ENCODE measurements at places on chromosomes 13 and 19.

- peak; percentile 69 for DNase-seq
Observed at GRCh38 chr19:5665781-5666513, 14.4 kb downstream of the MICOS13 start.

DNA sequence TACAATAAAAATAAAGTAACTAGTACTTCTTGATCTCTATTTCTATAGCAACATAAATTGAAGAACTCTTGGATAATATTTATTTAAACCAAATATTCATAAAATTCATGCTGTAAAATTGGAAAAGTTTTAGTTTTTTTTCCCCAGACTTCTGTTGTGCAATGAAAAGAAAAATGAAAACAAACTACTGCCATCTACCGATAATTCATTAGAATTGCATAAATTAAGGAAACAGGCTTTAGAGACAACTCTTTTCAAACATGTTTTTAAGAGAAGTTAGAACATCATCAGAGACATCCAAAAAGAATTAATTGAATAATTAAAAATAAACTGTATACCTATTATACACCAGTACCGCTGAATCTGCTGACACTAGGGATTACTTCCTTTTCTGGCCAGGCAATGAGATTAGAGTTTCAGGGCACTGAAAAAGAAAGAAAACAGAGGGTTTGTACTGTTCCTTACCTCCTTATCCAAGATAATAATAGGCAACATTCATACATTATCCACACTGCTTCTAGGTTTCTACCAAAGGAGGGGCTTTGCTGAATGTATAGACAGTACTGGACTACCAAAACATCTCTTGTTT is 4.9 kb downstream of the CCDC122 start:
- DNase-seq = peak; percentile 17

GRCh38 chr19:16814526-16815100 is 14.6 kb upstream of the SIN3B start:
- peak; percentile 35 for DNase-seq

- no peak for DNase-seq
Observed at GRCh38 chr13:102400675-102401145, 1.1 kb downstream of the FGF14 start.

DNA sequence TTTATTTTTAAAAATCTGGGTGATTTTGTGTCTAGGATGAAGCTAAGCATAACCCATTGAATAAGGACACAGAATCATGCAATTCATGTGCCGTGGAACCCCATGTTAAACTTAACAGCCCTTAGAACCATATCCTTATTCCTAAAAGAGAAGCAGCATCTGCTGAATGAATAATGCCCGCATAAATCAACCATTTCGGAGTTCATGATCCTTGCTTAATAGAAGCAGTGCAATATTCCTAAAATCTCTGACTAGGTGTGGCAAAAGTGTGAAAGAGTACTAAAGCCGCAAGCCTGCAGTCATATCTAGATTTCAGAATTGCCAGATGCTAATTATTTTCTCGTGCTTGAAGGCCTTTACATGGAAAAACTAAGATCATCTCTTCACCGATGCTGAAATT is 33.6 kb upstream of the ARGLU1 start:
- no peak for DNase-seq

- DNase-seq = no peak
Observed at GRCh38 chr13:104024416-104025170, 958.4 kb upstream of the SLC10A2 start.

GRCh38 chr13:64529874-64530485 is 2700.2 kb downstream of the PCDH9 start:
- peak; percentile 13 for DNase-seq

- no peak for DNase-seq
Observed at GRCh38 chr13:95455782-95456181, 96.7 kb upstream of the CLDN10 start.

Measured in A172 (cell line).